Central memory CD8-positive, alpha-beta T cell (primary cell): ENCODE measurements at places on chromosomes 16 and 17.
A peak's percentile ranks its signal among the peaks of the same experiment; 100 is the strongest.

DNA sequence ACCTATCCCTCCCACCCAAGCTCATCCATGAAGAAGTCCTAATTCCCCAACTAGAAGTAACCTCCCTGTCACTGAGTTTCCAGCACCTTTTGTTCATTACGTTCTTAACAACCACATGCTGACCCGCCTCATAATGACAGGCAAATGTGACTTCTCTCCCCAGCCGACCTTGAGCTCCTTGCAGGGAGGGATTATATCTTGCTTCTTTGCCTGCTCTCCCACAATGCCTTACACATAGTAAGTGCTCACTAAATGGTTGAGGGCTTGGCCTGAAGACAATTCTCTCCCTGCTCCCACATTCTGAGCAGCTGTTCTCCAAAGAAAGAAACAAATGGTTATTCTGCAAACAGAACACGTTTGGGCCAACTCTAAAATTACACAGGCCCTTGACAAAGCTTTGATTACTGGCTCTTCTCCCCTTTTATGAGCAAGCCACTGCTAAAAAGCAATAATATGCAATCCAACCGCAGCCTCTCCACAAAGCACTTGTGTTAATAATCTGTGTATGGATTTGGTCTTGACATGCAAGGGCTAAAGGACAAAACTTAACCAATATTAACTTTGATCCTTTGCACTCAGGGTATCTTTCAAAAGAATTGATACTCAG, 23.2 kb downstream of the SLC39A11 start:
- no peak for DNase-seq

DNA sequence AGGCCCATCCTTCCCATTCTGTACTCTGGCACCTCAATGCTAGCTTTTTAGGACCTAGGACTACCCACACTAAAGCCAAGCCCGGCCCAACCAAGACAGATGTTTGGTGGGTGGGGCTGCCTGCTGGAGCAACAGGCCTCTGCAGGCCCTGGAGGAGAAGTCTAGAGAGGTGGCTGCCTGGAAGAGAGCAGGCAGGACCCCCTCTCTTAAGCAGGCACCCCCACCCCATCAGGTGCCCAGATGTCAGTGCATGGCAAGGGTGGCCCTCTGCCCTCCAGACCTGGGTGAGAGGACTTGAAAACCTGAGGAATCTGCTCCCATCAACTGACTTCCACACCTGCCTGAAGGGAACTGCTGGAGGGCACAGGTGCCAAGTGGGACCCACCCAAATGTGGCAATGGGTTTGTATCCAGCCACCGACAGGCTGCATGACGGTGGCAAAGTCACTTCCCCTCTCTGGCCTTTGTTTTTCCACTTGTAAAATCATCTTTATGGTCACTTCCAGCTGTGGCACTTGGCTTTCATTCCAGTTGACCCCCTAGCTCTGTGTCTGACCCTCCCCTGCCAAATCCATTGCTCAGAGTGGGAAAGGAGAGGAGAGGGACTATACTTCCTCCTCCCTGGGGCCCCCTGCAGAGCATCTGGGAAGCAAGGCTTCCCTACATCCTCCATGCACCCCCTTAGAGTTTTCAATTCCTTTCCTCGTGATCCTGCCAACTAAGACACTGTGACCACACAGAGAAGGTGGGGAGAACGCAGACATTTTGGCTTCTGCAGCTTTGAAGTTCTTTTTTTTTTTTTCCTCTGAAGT, 1.7 kb upstream of the STAT5A start:
- DNase-seq, result no peak

DNA sequence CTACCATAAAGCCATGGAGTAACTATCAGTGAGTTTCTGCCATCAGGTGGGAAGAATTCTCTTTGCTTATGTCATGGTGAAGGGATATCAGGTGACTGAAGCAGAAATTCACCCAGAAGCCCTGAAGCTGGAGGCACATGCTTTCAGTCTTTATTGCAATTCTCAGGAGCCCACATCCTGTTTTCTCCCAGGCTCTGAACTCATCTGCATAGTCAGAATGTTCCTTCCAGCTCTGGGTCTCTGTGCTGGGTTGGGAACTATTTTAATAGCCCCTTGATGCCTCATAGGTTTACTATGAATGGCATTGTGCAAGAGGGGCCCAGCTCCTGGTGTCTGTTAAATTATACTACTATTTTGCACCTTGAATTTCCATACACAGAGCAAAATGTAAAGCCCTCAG, 198.4 kb upstream of the SOX9 start:
- DNase-seq, result no peak

DNA sequence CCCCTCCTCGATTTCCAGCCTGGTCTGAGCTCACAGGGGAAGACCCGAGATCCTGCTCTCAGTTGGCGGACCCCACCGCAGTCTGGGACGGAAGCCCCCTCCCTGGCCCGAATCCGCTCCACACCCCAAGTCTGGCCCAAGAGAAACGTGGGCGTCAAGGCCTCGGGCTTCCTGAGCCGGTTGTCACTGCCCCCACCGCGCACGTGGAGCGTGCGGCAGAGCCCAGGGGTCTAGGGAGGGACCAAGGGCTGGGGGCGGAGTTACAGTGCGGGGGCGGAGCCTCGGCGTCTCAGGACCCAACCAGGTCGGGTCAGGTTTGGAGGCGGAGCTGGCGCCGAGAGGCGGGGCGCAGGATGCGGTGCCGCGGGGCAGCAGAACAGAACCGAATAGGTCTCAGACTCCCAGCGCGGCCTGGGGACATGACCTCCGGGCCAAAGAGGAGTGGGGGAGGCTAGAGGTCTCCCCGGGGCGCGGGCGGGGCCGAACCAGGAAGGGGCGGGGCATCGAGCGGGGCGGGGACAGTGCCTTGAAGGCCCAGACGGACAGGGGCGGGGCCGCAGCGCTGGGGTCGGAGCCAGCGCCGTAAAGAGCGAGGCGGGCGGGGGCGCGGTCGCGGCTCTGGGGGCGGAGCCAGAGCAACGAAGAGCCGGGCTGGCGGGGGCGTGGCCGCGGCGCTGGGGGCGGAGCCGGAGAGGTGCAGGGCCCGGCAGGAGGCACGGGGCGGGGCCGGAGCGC, 431 bp upstream of the ZFPM1 start:
- DNase-seq, result peak; percentile 96

DNA sequence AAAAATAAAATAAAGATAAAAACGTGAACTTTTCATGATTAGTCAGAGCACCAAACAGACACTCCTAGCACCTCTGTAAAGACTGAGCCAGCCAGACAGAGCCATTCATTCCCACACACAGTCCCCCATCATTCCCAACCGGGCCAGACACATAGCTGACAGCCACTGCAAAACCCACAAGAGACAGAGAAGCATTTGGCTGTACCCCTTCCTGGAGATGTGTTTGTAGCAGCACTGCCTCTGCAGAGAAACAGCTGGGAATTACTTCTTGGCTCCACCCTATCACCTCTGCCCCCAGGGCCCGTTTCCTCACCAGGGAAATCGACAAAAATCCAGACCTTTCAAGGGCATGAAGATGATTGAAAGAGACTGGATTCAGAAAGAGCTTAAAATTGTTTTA, 46.4 kb downstream of the MYH11 start:
- DNase-seq, result no peak

- no peak for DNase-seq
These were observed at the start of gene RIPOR1 for GRCh38 chr16:67528222-67528869. TSS of gene RIPOR1 (plus strand) at chr16:67528829. CDS start at chr16:67538447, 9,618 bp downstream.

GRCh38 chr16:261031-261691, 14.6 kb downstream of the RGS11 start:
- no peak for DNase-seq

- no peak for DNase-seq
These were observed 14.8 kb downstream of the MPRIP start for GRCh38 chr17:17057057-17057551.

DNA sequence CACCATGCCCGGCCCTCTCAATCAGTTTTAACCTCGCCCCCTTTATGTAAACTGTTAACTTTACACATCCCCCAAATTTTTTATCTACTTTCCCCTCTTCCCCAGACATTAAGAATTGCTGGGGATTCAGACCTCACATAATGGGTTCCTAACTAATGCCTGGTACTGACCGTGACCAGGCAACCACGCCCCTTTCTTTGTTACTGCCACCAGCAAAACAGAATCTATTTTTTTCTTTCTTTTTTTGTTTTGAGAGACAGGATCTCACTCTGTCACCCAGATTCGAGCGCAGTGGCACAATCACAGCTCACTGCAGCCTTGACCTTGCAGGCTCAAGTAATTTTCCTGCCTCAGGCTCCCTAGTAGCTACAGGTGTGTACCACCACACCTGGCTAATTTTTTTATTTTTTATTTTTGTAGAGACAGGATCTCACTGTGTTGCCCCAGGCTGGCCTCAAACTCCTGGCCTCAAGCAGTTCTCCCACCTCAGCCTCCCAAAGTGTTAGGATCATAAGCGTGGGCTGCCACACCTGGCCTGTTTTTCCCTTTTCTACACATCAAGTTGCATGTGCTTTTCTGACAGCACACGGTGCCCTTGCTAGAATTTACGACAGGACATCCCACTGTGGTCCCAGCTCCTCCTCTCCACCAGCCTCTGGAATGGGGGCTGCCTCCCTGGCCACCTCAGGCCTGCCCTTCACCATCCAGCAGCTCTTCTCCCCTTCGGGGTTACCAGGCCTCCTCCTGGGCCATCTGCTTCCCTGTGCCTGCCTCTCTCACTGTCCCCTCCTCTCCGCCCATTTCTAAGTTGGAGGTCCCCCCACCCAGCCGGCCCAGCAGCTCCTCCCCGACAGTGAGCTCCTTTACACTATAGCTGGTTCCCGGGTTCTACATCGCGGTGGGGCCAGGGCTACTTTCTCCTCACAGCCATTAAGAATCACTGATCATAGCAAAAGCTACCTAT, 10.8 kb downstream of the CPNE2 start:
- no peak for DNase-seq

DNA sequence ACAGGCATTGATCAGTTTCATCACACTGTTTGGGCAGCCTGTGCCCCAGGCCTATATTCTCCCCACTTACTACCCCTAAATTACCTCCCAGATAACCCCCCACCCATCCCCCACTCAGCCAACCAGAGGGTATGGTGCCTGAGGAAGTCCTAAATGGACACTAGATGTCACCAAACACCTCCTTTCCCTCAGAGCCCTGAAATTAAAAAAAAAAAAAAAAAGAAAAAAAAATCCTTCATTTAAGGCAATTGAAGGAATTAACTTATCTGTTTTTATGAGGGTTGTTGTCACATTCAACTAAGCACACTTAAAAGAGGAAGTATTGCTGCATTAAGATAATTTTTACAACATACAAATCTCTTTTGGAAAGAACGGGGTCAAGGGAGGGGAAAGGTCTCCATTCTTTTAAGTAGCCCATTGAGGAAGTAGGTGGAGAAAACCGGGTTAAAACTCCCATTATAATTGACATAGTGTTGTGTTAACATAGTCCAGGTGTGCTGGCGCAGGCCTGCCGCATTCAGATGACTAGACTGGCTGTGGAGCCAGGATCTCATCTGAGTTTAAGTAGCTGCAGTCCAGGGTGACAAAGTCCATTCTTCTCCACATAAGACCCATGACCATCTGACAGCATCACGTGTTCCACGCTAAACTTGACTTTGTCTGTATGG, 46.3 kb downstream of the SNX11 start:
- DNase-seq, result no peak

GRCh38 chr17:48159232-48159631, 51.7 kb downstream of the SNX11 start:
- DNase-seq, result no peak

DNA sequence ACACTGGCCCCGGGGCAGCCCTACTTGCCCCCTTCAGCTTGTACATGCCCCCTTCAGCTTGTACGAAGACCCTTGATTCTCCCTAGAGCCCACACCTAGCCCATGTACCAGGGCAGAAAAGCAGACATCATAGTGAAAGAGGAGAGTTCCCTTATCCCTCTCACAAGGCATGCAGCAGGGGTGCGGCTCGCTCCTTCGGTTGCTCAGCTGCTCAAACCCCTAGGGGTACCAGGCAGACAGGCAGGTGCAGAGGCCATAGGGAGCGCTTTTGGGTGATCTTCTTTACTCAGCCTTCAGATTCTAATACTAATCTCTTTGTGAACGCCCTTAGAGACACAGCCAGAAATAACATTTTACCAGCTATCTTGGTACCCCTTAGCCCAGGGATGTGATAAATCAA, 286.3 kb downstream of the NPIPA8 start:
- DNase-seq, result no peak

- no peak for DNase-seq
These were observed 28.9 kb upstream of the CDH5 start for GRCh38 chr16:66337463-66338188.

DNA sequence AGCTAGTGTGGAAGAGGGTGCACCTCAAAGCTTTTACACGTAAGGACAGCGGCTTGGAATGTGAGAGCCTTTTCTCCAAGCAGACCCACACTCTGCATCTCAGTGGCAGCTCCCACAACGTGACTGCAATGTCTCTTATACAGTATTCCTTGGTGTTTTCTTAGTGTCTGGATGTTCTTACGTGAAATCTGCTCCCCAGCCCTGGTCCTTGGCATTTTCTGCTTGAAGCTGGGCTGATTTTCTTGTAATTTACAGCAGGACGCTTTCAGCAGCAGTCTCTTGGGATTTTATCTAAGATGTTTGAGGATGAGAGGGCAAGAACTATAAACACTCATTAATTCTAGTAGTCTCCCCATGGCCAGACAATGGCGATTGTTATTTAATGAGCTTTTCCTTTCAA, 12.1 kb upstream of the POLR3E start:
- no peak for DNase-seq

DNA sequence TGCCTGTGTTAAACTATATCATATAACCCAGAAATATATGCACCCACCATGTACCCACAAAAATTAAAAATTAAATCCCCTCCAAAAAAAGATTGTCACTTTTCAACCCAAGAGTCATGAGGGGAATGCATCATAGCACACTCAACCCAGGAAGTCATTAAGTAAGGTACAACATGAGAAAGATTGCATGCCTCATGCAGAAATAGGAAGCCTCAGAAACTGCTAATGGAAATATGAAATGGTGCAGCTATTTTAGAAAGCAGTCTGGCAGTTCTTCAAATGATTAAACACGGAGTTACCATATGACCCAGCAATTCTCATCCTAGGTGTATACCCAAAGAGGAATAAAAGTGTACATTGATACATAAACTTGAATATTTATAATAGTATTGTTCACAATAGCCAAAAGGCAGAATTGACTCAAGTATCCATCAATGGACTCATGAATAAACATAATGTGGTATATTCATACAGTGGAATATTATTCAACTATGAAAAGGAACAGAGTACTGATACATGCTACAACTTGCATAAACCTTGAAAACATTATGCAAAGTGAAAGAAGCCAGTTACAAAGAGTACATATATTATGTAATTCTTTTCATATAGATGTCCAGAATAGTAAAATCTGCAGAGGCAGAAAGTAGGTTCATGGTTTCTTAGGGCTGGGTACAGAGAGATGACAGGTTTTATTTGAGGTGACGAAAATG, 70.4 kb downstream of the TMEM100 start:
- no peak for DNase-seq

- DNase-seq, result no peak
These were observed 135.1 kb upstream of the CORO6 start for GRCh38 chr17:29757788-29758187.

GRCh38 chr17:73174126-73174525, 9.3 kb downstream of the SSTR2 start:
- no peak for DNase-seq
